ENCODE measurements at places on chromosomes 6 and 20.

GRCh38 chr20:1801929-1802306, 93.3 kb upstream of the SIRPA start:
- no peak for DNase-seq

DNA sequence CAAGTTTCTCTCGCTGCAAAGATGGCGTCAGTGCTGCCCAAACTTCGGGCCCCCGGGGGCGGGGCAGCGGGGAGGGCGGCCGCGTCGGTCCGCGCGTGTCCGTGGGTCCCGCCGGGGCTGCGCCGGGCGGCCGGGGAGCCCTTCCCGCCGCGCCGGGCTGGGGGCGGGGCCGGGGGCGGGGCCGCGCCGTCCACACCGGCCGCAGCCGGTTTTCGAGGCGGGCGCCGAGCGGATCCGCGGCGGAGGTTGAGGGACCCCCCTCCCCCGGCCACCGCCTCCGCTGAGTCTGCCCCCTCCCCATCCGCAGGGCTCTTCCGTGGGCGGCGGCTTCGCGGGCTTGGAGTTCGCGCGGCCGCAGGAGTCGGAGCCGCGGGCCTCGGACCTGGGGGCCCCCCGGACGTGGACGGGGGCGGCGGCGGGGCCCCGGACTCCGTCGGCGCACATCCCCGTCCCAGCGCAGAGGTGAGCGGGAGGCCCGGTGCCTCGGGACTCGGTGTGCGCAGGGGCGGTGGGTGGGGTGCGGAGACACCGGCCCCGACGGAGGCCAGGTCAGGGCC, 572 bp downstream of the SLC2A4RG start:
- DNase-seq = no peak

DNA sequence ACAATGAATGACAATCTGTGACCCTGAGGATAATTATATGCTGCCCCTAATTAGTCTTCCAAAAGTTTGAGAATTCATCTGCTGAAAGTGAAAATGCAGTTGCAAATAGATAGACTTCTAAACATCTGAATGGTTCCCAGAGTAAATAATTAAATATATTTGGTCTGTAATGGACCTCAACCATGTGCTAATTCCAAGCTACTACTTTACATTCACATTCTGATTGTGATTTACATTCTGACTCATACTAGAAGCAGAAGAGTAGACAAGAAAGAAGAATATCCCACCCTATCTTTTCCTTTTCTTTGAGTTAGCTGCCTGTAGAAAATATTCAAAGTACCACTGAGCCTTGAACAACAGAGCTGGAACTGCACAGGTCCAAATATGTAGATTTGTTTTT, 80.8 kb downstream of the PTPRK start:
- DNase-seq = no peak

- DNase-seq = no peak
Measured at GRCh38 chr20:36506253-36506652, 35.1 kb upstream of the MYL9 start.

- no peak for DNase-seq
Measured at GRCh38 chr6:150169181-150169580, 26.3 kb downstream of the PPP1R14C start.

DNA sequence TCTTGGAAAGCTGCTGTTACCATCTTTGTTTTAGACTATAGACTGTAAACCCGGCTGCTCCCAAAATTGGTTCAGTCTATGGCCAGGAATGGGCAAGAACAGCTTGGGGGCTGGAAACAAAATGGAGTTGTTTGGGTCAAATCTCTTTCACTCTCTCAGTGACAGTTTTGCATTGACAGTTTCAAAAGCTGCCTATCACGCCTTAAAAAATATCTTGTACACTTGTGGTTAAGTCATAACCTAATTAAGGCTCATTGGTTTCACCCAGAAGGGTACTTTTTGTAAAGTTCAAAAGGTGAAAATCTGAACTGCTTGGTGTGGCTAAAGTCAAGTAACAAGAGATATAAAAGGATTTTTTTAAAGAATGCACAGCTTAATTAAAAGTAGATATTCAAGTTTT, 76.1 kb upstream of the PRL start:
- DNase-seq = no peak

DNA sequence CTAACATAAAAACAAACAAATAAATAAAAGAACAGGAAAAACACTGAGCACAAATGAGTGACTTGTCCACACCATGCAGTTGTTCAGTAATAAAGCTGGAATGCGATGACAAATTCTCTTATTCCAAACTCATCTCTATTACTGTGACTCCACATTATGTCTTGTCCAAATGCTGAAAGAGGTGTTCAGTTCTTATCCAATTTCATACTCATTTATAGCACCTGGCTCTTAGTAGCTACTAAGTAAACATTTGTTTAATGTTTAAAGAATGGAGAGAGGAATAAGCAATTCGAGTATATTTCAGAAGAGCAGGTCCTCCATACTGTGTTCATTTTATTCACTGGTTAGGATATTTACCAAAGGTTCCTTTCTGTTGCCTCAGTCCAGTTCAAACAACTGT, 439.0 kb upstream of the JAG1 start:
- DNase-seq = no peak

GRCh38 chr6:117542493-117542892, 59.8 kb downstream of the GOPC start:
- DNase-seq = no peak

- DNase-seq = no peak
Measured at GRCh38 chr6:70763754-70764510, 96.2 kb downstream of the SMAP1 start.

All from stimulated activated CD8-positive, alpha-beta memory T cell treated with anti-CD3 and anti-CD28 coated beads, Interleukin-2, amount 100 ng/mL, for 48 hours (primary cell).